ENCODE measurements at places on chromosomes 6 and 20. TPM values are rescaled to one million over a fixed set of nuclear protein-coding genes. Genes with fewer than 3 reads are reported as not detected.

- DNase-seq = peak; percentile 46
These were observed 27.9 kb downstream of the CDYL start for GRCh38 chr6:4804095-4804494.

DNA sequence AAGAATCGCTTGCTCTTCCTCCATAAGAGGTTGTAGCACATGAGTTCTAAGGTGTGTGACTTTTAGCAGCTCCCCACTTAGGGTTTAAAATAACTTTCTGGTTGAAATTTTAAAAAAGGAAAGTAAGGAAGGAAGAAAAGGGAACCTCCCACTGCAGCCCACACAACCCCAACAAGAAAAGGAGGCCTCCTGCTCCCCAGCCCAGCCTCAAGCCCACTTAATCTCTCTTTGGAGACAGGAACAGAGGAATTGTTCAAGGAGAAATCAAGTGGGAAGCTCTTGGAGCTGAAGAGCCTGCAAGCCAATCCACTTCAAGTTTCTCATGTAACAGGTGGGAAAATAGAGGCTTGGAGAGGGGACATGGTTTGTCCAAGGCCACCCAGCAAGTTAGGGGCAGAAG is 39.1 kb upstream of the PREX1 start:
- DNase-seq = no peak

DNA sequence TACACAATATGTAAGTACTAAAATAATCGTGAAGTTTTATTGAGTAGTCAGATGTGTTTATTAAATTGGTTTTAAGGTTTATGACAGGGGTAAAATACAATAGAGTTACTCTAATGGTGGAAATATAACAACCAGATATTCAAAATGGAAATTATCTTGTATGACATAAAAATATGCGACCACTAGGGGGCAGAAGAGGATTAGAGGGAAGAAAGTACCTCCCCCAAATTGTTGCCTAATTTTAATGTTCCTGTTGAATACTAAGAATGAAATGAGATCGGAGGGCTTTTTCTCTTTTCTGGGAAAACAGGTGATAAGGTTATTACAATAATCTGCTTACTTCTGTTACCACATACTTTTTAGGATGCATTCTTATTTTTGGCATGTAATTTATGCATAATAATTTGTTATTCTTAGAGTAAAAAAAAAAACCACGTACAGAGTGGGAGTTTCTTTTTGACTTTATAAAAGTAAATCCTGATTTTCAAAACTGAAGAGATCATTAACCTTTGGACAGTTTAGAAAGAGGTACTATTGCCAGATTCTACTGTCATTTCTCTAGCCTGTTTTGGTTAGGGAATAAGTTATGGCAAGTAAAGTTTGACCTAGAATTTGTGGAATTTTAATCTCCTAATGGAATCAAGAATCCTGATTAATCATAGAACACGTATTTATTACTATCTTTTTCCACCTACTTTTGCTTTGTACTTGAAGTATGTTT is 159.2 kb downstream of the CD109 start:
- no peak for DNase-seq

- DNase-seq = peak; percentile 49
These were observed 709 bp downstream of the SCAND1 start for GRCh38 chr20:35953387-35954199.

- no peak for DNase-seq
These were observed 64.4 kb downstream of the PLEKHG1 start for GRCh38 chr6:150664091-150664490.

DNA sequence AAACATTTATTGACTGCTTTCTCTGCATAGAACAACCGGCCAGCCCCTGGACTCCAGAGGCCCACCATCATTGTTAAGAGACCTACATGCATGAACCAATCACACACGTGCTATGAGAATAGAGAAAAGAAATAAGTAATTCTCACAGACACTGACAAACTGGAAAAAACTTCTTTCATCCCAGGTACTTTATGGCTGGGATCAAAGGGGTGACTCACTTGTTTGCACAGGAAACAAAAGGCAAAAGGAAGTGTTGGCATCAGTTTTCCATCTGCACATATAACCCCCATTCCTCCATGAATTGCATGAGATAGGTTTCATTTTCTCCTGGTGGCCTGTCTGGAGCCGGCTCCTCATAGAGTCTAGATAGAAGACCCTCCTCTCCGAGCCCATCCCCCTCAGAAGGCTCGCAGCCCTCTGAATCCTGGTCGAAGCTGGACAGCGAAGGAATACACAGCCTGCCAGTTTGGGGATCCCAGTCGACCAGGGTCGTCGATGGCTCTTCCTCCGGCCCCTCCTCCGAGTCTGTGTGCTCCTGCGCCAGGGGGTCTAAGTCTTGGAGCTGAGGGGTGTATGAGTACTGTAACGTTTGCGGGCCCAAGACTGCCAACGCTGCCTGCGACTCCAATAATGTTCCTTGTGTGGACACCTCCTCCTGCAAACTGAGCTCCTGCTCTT is 43.3 kb downstream of the IL20RA start:
- DNase-seq = peak; percentile 48

The PACSIN1 gene
- 0.41 TPM for total RNA-seq

DNA sequence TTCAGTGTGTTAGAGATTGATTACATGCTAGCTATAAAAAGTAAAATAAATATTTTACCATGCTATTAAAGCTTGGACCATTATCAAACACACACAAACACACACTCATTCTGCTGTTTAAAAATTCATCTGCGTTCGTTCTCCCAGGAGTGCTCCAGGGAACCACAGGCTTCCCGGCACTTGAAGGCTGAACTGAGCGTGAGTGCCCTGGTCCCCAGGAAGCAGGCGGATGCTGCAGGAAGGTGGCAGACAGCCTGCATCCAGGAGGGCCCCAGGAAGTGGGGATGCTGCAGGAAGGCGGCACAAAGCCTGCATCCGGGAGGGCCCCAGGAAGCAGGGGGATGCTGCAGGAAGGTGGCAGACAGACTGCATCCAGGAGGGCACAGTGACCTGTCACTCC is 147.2 kb upstream of the SNX9 start:
- no peak for DNase-seq

The GGTLC1 gene
- not detected for total RNA-seq

- no peak for DNase-seq
These were observed 144.1 kb upstream of the PDE7B start for GRCh38 chr6:135707426-135707825.

The COL11A2 gene
- 0.27 TPM for total RNA-seq

The B3GALT4 gene
- total RNA-seq = 21.6 TPM

DNA sequence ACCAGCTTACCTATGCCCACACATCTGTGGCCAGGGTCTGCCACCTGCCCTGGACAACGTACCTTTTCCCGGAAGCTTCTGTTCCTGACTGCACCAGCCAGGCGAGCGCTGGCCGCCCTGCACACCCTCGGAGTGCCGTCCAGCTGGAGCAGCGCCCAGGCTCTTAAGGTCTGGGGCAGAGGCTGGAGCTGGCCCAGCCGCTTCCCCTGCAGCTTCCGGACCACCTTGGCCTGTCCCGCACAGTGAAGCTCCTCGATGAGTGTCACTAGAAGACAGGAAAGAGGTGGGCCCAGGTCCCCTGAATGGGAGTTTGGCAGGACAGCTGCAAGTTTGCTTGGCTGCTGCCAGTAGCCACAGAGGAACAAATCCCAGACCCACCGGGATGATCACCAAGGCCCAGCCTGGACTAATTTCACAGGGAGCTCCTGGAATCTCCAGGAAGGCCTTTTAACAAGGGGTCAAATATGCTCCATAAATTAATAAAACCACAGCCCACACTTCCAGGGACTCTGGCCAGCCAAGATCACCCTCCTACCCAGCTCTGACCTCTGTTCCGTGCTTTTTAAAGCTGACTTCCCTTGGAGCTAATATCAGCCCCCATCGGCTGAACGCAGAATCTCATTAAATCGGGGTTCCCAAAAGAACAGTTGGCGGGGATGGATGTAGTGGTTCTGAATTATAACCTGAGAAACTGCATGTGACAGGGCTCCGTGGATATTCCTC is 82.3 kb downstream of the PTPN1 start:
- DNase-seq = no peak

DNA sequence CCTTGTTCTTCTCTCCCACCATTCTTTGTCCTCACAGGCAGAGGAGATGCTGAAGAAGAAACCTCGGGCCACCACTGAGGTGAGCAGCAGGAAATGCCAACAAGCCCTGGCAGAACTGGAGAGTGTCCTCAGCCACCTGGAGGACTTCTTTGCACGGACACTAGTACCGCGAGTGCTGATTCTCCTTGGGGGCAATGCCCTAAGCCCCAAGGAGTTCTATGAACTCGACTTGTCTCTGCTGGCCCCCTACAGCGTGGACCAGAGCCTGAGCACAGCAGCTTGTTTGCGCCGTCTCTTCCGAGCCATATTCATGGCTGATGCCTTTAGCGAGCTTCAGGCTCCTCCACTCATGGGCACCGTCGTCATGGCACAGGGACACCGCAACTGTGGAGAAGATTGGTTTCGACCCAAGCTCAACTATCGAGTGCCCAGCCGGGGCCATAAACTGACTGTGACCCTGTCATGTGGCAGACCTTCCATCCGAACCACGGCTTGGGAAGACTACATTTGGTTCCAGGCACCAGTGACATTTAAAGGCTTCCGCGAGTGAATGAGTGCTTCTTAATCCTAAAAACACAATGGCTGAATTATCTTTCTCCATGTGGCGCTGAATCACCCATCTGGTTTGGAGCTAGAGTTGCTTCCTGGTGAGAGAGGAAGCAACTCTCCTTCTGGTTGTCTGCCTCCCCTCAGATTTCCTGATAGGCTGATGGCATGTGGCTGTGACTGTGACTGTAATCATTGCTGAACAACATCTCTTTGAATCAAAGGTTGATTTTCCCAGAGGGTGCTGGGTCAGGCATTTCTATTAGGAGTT is 4.6 kb downstream of the MAD2L1BP start:
- no peak for DNase-seq

DNA sequence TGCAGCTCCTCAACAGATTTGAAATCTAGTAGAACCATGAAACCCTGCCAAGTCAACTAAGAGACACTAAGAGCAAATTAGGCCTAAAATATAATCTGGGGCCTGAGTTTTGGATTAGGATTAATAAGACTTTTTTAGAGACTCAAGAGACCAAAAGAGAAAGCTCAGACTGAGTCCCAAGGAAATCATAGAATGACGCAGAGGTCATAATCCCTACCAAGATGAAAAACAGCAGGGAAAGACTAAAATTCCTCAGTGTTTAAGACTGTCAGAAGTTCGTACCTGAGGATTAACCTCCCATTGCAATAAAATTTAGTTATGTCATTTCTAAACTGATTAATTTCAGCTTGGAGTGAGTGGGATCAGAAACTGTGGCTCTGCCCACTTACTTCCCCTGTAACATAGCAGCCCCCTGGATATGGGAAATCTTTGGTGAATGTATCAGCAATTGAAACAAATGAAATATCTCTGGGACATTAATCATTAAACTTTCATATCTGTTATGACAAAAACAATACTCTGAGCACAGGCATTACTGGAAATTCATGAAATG is 200.3 kb downstream of the EDN1 start:
- DNase-seq = no peak

The PLCB1 gene
- 7.2 TPM for total RNA-seq

DNA sequence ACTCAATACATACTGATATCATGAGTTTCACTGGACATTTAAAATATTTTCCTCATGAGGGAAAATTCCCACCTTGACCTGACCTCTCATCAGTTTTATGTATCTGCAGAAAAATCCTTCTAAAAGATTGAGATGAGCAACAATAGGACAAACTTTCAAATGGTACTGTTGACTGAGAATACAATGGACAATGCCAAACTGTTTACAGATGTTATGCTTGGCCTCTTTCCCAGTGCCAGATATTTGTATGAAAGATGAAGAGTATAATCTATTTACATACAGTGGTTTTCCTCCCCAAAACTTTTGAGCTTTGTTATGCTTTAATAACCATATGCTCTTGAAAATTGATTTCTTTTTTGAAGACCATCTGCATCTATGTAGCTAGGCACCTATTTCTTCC is 245.1 kb upstream of the RSPO3 start:
- DNase-seq = no peak

GRCh38 chr6:166056637-166057036 is 111.0 kb downstream of the TBXT start:
- no peak for DNase-seq

The PGC gene
- total RNA-seq = not detected

- DNase-seq = no peak
These were observed 34.5 kb downstream of the LATS1 start for GRCh38 chr6:149683256-149683859.

DNA sequence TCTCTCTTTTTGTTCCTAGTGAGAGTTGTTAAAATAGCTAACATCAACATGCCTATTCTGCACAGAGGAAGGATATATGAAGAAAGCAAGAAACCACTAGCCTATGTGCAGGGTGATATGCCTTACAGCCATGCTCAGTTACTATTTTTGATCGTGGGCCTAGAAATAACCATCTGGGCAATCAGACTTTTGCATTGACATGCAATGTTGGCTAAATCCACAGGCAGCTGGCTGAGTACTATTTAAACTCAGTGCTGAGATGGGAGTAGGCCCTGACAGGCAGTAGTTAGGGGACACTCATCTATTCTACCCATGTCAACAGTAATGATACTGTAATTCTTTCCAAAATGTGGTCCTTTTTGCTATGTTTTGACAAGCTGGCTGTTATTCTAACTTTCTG is 89.6 kb downstream of the HDGFL1 start:
- DNase-seq = no peak

DNA sequence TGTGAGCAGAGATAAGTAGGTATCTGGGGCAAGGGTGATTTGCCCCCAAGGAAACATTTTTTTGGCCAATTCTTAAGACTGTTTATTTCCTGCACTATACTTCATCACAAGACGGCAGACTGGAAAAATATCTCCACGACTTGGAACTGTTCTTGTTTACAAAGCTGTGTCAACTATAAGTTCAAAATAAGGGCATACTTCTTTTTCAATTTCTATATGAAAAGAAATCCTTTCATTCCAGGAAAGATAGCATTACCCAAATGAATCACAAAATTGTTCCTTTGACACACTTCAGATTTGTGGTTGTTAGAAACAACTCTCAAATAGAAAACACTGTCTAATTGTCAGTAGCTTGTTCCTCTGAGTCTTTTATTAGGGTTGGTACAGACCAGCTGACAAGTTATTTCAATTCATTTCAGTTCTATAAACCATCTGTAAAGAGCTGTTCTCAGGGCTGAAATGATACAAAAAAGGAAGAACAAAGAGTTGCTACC is 212.9 kb upstream of the PRDM1 start:
- DNase-seq = no peak

The IRAK1BP1 gene
- total RNA-seq = 3.4 TPM

The CALHM5 gene
- 0.85 TPM for total RNA-seq

The FAM83D gene
- total RNA-seq = 13.9 TPM

- no peak for DNase-seq
These were observed 976.9 kb downstream of the KIF16B start for GRCh38 chr20:15596220-15596890.

DNA sequence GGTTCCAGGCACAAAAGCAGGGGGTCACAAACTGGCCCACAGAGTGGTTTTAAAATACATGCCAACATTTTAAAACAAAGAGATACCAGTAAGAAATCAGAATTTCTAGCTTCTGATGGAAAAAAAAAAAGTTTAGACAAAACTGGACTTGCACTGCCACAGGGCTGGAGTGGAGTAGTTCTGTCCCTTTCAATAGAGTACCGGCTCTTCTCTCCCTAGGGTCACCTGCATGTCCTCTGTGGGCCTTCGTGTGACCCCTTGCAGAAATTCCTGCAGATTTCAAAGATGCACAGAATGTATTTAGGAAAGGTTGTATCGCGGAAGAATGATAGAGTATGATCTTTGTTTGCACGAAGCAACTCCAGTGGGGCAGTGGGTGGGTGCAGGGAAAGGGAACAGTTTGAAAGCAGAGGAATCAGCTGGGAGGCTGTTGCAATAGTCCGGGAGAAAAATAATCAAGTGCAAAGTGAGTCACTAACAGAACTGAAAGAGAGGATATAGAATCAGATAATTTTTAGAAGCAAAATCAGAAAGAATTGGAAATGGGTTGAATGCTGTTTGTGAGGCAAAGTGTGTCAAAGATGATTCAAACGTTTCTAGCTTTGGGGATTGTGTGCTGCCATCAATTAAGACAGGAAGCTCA is 97.3 kb upstream of the STXBP5 start:
- DNase-seq = no peak

The SEL1L2 gene
- not detected for total RNA-seq

All from mucosa of descending colon (tissue), 3 donors.